ENCODE measurements at places on chromosomes 2 and 18.

GRCh38 chr2:46198164-46198883 is 98.9 kb upstream of the EPAS1 start:
- no peak for DNase-seq

- no peak for DNase-seq
Observed at GRCh38 chr2:9758741-9759140, 84.5 kb upstream of the TAF1B start.

- DNase-seq = no peak
Observed at GRCh38 chr2:40037303-40037702, 258.2 kb upstream of the THUMPD2 start.

- peak; percentile 54 for DNase-seq
Observed at GRCh38 chr2:231687133-231687852, 21.0 kb upstream of the PTMA start.
